ENCODE measurements at places on chromosomes 16 and 17.

GRCh38 chr17:13160790-13161189, 143.0 kb upstream of the ELAC2 start:
- DNase-seq = no peak

DNA sequence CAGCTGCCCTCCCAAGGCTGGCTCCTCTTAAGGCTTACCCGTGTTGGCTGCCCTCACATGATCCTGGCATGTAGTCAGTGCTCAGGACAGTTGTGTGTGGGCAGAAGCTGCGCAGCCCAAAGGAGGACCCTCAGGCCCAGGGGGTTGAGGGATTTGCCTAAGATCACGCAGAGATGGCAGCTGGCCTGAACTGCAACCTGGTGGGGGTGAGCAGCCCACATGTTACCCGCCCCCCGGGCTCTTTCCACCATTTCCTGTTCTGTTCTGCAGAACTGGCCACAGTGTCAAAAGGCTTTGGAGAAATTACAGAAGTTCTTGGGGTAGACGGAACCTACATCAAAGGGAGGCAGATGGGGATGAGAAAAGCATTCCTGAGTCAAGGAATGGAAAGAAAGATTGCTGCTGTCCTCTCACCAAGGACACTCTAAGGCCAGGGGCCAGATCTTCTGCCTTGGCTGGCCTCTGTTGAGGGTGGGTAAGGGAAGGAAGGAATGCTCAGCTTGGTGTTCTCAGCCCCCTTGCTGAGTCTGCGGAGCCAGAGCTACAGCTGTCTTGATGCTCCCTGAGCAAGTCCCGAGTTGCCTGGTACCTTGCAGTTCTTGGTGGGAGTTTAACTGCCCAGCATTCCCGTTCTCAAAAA, 53.0 kb downstream of the EPN2 start:
- no peak for DNase-seq

- no peak for DNase-seq
Observed at GRCh38 chr17:56125830-56126819, 27.1 kb upstream of the ANKFN1 start.

DNA sequence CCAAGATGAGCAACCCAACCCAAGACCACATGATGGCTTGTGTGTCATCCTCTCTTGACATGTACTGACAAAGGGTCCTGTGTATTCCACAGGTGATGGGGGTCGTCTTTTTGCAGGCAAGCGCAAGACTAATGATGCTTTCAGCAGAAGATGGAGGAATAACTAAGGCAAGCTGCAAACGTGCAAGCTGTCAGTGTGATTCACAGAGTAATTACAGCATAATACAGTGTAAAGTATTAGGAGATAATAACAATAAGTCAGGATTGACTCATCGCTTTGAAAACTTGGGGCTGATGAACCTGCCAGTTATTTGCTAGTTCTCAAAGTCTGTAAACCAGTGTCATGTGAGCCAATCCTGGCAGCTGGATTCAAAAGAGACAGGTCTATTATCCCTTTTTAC, 41.6 kb upstream of the ASIC2 start:
- no peak for DNase-seq

- no peak for DNase-seq
Observed at GRCh38 chr17:78079253-78079652, 49.3 kb downstream of the TMC6 start.

DNA sequence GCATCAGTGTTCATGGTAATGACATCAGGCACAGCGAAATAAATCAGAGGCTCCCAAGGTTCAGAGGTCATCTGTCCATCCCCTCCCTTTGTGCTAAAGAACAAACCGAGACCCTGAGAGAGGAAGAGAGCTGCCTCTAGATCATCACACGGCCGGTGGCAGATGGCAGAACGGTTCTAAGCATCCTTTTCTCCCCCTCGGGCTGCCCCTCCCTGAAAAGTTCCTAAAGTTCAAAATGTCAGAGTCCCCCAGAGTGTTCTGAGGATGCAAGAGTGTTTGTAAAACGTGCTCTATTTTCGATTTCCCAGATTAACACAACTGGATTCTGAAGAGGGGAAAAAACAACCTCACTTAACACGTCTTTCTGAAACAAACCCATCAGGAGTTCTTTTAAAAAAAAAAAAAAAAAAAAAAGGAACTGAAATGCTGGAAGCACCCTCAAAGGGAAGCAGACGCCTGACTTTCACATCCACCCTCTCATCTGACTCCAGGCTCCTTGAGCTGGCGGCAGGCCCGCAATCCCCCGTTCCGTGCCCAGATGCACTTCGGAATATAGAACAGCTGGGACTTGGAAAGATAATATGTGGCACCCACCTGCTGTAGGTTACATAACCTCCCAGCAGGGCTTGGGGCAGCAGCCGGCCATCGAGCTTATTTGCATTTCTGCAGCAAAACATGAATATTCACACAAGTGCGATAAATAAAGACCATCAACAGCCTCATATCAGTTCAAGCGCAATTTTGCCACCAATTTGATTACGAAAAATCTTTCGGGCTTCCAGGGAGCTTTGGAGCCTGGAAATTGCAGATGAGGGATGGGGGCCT, 115.5 kb upstream of the SMURF2 start:
- DNase-seq = peak; percentile 58

- DNase-seq = no peak
Observed at GRCh38 chr16:64138006-64138405, 983.9 kb downstream of the CDH11 start.

DNA sequence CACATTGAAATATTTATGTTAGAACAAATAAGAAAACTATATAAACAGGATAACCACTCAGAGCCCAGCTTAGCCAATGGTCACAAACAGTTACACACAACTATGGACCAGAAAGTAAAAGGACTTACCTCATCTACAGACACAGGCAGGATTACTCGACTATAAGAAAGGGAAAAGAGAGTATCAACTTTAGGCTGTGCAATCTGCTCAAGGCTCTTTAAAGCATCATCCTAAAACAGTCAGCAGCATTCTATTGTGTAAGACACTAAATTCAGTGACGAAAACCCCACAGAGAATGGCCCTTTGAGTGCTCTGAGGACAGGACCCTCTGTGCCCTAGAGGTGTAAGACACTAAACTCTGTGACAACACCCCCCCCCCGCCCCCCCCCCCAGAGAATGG, 4.2 kb downstream of the PITPNA start:
- no peak for DNase-seq

All from NCI-H774 (cell line).